ENCODE measurements at places on chromosomes 4 and X. TPM values are rescaled to one million over a fixed set of nuclear protein-coding genes. Genes with fewer than 3 reads are reported as not detected.
A peak's percentile ranks its signal among the peaks of the same experiment; 100 is the strongest.

The TLR2 gene
- total RNA-seq = not detected

The LPAR4 gene
- 2.7 TPM for total RNA-seq

The LINC00632 gene
- total RNA-seq = 142 TPM

DNA sequence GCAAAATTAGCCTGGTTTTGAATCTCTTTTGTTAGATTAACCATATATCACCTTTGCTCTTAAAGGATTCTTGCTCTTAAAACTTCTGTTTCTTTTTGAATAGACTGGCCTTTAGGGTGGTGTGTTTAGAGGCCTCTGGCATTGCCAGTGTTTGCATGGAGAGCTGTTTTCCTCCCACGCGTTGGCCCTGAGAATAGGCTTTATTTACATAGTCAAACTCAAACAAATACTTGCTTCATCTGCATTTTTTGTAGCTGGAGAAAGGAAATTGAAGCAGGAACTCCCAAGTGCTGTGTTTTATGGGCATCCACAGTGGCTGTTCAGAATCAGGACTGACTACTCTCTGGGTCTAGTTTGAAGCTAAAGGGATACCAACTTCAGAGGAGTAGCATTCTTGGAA is 2.7 kb downstream of the SHROOM2 start:
- H3K27me3 ChIP-seq = peaks cover 6% of the 10 kb centered on the region
- H3K36me3 ChIP-seq = no peaks in the 10 kb centered on the region
- DNase-seq = no peak
- peak overlapping the region; percentile 56 for H3K4me3 ChIP-seq
- peaks cover 13% of the 10 kb centered on the region for H3K4me1 ChIP-seq

The BEND2 gene
- total RNA-seq = not detected

The RBMXL3 gene
- total RNA-seq = not detected

The QRFPR gene
- total RNA-seq = 2.4 TPM

The TXK gene
- 0.36 TPM for total RNA-seq

Data from endothelial cell (in vitro differentiated cells).